Frontal cortex (tissue), 4 donors: ENCODE measurements at places on chromosomes 12 and 14. TPM values are rescaled to one million over a fixed set of nuclear protein-coding genes. Genes with fewer than 3 reads are reported as not detected.

The KRT74 gene
- not detected for total RNA-seq

The REM2 gene
- 2.4 TPM for total RNA-seq

The C1RL gene
- total RNA-seq, result 2.0 TPM

The CD163L1 gene
- total RNA-seq, result 5.7 TPM

The IRAK3 gene
- 4.1 TPM for total RNA-seq

The ADGRD1 gene
- 4.5 TPM for total RNA-seq

GRCh38 chr12:107684990-107685359, 624 bp upstream of the PWP1 start:
- DNase-seq, result no peak

- no peak for DNase-seq
These were observed 66.7 kb downstream of the RIMBP2 start for GRCh38 chr12:130649101-130650045.

DNA sequence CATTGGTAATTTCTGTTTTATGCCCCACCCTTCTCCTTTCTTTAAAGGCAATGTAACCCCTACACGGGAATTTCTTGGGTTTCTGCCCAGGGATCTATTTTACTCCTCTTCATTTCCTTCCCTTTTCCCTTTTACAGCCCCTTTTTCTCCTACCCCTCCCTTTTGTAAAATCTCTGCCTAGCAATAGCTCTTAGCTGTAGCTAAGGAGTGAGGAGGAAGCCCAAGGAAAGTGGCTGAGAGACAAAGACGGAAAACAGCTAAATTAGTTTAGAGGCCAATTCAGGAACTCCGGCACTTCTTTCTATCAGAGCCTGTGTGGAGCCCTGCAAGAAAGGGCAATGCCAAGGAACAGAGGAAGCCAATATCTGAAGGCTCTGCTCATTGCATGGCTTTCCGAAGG, 40.3 kb downstream of the SOCS2 start:
- DNase-seq, result no peak

DNA sequence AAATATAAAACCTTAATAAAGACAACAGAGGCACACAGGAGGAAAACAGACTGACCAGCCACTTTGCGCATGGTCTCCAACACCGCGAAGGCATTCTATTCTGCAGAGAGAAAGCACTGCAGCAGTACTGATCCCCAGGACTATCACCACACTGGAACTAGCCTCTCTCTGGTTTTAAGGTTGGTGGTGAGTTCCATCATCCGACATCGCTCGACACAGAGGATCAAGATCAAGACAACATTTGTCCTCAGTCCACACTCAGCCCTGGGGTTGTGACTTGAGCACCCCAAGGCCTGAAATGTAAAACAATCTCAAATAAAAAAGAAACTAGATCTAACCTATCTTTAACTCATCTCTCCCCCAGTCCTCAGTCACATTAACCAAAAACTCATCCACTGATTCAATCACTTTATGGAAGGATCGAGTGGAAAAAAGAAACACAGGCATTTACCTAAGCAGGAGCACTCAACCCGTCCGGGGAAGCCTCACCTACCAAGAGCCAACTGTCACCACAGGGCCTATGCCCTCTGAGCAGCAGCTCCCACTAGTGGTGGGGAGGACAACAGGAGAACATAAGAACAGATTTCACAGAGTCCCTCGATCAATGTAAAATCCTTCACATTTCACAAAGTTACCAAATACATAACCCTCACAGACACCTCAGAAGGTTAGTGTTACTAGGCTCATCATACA, 17.7 kb downstream of the STXBP6 start:
- no peak for DNase-seq

DNA sequence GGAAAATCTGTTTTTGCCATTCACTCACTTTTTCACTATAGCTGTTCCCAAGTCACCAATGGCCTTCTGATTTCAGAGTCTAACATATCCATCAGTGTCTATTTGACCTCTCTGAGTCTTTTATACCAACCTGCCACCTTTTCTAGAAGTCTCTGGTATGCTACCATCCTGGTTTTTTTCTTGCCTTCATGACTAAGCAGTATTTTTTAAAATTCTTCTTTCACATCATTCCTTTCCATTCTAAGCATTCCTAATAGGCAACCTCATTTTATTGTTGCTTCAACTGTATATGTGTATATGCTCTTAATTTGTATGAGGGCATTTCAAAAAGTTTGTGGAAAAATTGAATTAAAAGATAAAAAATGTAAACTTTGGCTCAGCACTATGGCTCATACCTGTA, 5.0 kb downstream of the IRAK4 start:
- no peak for DNase-seq

DNA sequence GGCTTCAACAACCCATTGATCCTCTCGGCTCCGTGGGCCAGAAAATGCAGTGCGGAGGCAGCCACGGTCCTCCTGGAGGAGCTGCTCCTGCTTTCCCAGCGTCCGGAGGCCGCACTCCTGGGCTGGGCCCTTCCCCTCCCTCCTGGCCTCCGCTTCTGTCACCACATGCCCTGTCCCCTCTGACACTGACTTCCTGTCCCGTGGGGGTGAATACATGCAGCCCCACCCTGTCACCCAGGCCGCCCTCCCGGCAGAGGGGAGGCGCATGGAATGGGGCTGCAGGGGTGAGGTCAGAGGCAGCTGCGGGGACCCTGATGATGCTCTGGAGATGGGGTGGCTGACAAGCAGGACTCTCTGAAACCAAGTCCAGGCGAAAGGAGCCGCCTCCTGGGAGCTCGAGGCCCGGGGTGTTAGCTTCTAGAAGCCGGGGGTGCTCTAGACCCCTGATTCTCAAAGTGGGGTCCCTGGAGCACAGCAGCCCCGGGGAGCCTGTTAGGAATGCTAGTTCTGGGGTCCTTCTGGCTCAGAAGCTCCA, 32.2 kb downstream of the NOC4L start:
- no peak for DNase-seq

- no peak for DNase-seq
These were observed 4.8 kb downstream of the TULP3 start for GRCh38 chr12:2895511-2895910.

- no peak for DNase-seq
These were observed 3.0 kb downstream of the SMIM10L1 start for GRCh38 chr12:11174022-11174421.
